ENCODE measurements at places on chromosomes 7 and 10.
A peak's percentile ranks its signal among the peaks of the same experiment; 100 is the strongest.

- DNase-seq, result no peak
Observed at GRCh38 chr7:46198701-46199100, 277.6 kb upstream of the IGFBP3 start.

GRCh38 chr10:12561720-12562119 lies 212.4 kb downstream of the CAMK1D start:
- no peak for DNase-seq

- peak; percentile 95 for DNase-seq
Observed at GRCh38 chr7:151491859-151492258, 27.8 kb downstream of the RHEB start.

DNA sequence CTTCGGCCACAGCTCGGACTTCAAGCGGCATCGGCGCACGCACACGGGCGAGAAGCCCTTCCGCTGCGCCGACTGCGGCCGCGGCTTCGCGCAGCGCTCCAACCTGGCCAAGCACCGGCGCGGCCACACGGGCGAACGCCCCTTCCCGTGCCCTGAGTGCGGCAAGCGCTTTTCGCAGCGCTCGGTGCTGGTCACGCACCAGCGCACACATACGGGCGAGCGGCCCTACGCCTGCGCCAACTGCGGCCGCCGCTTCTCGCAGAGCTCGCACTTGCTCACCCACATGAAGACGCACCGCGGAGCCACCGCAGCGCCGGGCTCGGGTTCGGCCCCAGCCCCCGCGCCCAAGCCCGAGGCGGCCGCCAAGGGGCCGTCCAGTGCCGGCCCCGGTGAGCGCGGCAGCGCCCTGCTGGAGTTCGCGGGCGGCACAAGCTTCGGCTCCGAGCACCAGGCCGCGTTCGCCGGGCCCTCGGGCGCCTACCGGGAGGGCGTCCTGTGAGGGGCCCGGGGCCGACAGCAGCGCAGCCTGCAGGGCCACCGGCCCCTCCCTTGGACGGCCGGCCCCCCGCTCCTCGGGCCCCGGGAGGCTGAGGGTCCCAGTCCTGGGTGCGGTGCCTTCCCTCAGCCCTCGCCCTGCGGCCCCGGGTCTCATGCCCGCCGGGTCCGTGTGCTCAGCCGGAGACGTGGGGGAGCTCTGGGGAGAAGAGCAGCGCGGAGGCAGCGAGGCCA lies 17.2 kb downstream of the ZNF316 start:
- DNase-seq, result no peak

GRCh38 chr7:93799750-93800357 lies 90.7 kb downstream of the TFPI2 start:
- DNase-seq, result peak; percentile 33

- no peak for DNase-seq
Observed at GRCh38 chr7:16940776-16941175, 59.0 kb upstream of the AGR3 start.

DNA sequence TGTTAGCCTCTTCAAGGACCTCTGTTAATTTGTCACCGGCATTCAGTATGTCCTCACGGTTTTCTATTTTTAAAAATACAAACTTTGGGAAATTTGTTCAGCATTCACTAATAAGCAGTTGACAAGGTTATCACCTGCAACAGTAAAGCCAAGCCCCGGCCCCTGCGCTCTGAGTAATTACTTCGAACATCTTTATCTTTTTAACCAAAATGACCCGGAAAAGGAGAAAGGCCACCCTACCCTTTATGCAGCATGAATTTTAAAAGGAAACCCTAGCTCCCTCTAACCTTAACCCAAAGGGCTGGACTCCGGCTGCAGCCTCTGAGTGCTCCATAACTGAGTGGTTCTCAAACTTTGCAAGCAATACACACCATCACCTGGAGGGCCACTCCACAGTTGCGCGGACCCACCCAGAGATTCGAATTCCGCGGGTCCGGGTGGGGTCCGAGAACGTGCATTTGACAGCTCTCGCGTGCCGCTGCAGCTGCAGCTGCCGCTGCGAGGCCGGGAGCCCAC lies 940 bp downstream of the NSMCE4A start:
- DNase-seq, result no peak

DNA sequence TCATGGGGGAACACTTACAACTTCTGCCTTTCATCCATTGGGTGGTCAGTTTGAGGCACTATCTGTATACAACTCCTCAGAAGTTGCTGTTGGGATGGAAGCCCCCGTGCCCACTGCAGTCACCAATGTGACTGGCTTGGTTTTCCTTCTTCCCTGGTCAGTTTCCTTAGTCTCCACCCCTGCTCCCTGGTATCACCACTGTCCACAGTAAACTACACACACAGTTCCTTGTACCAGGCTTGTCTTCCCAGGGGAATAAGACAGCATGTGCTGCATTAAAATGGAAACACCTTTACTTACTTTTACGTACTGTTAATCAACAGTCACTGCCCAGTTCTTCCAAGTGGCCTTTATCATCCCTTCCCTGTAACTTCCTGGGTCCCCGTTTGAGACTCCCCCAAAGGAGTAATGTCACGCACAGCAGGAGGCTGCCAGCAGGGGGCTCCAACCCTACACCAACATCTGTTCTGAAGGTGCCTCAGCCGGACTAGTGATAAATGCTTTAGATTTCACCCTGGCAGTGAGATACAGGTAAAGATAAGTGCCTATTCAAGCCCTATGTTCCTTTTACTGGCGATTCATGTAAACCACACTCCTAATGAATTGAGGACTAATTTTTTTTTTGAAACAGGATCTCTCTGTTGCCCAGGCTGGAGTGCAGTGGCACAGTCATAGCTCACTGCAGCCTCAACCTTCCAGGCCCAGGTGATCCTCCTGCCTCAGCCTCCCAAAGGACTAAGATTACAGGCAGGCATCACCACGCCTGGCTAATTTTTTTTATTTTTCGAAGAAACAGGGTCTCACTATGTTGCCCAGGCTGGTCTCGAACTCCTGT lies 45.3 kb upstream of the PIK3AP1 start:
- peak; percentile 57 for DNase-seq

- no peak for DNase-seq
Observed at GRCh38 chr7:114825423-114825951, 96.4 kb upstream of the MDFIC start.

DNA sequence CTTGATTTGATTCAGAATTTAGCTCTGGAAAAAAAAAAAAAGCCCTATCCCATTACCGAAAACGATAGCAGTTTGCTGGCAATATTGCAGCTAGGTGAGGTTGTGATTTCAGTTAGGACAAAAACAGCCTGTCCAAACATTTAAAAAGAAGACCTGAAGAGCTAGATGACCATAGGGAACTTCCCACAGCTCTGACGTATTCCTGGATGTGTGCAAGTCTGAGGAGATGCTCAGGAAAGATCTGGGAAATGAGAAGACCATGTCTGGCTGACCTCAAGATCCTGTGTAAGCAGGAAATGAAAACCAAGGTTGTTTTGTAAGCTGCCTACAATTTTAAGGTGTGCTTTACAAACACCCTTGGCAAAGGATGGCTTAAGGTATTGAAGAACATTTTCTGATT lies 88.7 kb downstream of the RAMP3 start:
- DNase-seq, result no peak

GRCh38 chr10:55500931-55501559 lies 700.0 kb upstream of the PCDH15 start:
- DNase-seq, result peak; percentile 1

DNA sequence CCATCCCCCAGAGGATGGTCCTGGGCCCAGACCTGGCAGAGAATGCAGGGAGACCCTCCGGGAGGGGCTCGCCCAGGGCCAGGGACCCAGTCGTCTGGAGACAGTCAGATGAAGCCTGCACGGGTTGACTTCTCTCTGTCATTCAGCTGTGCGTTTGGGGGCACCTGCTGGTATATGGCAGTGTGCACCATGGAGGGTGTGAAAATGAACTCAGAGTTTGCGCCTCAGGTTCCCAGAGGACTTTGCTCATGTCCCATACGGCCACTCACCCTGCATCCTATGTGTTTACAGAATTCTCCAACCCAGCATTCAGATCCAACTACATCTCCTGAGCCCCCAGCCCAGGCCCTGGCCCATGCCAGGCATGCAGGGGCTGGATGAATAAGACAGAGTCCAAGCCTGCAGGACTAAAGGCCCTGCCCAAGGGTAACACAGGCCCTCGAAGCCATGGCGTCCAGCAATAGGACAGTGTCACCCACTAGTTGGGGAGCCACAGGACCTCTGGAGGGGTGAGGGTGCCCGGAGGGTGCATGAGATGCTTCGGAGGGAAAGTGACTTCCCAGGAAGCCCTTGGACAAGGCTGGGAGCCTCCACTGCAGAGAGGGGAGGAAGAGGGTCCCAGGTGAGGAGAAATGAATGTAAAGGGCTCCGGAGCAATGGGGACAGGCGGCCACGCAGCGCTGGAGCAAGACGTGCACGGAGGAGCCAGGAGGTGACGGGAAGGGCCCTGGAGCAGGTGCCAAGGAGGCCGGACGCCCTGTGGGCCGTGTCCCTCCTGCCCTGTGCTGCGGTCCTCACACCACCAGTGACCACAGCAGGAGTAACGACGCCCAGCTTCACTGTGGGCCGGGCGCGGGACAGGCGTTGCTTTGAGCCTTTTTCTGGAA lies 36.3 kb downstream of the CALML3 start:
- DNase-seq, result no peak

DNA sequence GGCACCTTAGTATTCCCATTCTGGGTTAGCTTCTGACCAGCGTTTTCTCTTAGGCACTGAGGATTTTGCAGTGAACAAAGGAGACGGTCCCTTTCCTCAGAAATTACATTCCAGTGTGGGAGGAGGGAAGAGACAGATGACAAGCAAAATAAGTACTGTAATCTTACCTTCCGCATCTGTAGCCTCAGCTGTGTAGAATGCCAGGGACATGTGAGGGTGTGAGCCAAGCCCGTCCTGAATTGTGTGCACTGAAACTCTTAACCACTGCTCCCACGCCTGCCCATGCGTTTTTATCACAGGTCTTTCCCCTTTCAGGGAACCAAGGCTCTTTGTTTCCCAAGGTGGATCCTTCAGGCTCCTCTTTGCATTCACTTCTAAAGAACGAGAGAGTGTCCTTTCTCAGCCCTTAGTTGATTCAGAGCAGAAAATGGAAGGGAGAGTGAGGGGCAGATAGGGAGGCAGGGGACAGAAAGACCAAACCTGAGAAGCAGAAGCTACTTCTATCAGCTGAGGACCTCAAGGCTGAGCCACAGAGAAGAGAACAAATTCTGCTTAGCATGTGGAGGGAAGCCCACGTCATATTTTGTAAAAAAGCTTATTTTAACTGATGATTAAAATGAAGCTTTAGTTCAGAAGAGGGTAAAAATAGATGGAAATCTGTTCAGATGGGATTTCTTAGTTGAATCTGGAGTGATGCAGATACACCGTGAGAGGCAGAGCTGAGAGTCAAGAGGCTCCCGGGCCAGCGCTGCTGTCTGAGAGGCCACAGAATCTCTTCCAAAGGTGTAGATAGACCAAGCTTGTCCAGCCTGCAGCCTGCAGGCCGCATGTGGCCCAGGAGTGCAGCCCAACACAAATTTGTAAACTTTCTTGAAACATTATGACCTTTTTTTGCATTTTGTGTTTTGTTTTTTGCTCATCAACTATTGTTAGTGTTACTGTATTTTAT lies 122.5 kb downstream of the CCNY start:
- DNase-seq, result no peak

DNA sequence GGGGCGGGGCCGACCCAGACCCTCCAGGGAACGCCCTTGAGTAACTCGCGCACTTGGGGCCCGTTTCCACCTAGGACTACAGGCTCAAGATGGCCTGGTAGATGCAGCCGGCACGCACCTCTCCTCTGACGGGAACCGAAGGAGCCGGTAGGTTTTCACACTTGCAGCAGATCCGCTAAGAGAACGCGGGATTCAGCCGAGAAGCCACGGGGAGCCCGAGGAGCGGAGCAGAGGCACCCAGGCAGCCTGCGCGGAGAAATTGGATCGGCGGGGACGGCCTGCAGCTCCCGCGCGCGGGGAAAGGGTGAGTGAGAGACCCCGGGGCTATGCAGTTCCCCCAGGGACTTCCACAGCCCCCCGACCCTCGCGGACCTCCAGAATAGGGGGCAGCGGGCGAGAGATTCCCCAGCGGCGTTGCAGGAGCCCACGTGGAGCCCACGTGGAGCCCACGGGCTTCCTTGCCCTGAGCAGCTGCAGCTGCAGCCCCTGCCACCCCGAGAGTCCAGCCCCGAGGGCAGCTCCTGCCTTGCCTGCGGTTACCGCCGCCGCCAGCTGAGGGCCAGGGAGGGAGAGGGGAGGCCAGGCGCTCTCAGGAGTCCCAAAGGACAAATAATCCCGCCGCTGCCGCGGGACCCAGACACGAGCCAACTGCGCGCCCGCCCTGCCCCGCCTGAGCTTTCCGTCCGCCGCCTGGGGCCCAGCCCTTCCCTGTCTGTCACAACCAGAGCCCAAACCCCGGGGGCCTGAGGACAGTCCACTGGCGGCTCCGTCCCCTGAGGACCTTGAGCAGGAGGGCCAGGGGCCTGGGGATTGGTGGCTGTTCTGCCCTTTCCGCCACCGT lies 13.1 kb downstream of the IFT22 start:
- peak; percentile 15 for DNase-seq

- no peak for DNase-seq
Observed at GRCh38 chr7:45013465-45013967, 13.5 kb downstream of the CCM2 start.

GRCh38 chr7:77406421-77406820 lies 9.7 kb downstream of the GSAP start:
- DNase-seq, result no peak

- no peak for DNase-seq
Observed at GRCh38 chr7:155509725-155510551, 36.4 kb downstream of the CNPY1 start.

DNA sequence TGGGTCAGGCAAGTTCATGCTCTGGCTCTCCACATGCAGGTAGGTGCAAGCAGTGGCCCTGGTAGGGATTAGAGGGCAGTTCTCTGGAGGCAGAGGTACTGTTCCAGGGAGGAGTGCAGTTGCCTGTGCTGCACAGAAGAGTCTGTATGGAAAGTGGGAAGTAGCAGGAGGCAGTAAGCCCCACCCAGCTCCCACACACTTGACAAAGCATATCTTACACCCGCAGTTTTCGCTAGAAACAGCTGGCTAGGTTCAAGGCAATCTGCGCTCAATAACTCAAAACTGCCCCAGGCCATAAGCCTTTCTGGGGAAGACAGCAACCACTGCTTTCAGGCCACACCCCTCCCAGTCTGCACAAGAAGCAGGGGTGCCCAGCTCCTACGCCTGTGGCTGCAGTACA lies 33.1 kb upstream of the ARMC3 start:
- no peak for DNase-seq

DNA sequence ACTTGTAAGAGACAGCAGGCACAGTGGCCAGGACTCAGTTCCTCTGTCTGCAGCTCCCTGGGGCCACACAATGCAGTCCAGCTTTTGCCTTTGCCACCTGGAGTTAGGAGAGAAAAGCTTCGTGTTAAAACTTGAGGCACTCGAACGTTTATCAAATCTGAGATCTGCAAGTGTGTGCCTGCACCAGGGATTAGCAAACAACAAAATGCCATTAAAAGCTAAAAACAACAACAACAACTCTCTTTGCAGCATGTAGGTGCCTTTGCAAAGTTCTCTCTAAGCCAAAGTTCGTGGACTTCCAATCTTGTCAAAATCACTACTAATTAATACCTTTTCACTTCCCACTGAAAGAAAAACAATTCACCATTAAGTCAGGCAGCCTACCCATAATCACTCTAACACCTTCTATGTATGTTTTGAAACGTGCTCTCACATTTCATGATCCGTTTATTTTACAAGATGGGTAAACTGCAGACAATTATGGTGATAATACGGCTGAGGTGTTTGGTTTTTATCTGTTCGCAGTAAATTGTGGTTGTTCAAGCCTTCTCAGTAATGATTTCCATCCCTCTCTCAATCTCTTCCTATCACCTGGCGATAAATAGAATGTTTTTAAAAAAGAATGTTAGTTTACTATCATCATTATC lies 36.2 kb upstream of the SDK1 start:
- no peak for DNase-seq
